ENCODE measurements at places on chromosomes 4 and X. TPM values are rescaled to one million over a fixed set of nuclear protein-coding genes. Genes with fewer than 3 reads are reported as not detected.

DNA sequence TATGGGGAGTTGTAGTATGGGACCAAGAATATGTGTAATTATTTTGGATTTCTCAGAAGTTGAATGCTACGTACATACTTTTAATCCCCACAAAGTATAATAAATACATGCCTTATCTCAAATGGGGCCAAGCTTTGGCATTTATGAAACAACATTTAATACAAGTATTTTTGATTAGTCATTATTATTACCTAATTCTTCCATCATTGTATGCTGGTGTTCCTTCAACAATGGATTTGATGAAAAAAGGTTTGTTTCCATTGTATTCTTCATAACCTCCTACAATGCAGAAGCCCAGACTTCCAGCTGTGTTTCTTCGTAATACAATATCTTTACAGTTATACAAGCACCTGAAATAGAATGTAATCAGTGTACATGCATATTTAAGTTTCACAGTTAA, 83.8 kb downstream of the FIP1L1 start:
- no peak for DNase-seq

The PNMA3 gene
- 1.8 TPM for total RNA-seq

- no peak for DNase-seq
Measured at GRCh38 chr4:186676531-186677161, 47.0 kb downstream of the FAT1 start.

The CT45A1 gene
- not detected for total RNA-seq

The CT83 gene
- not detected for total RNA-seq

- peak; percentile 45 for DNase-seq
Measured at GRCh38 chr4:185849664-185850550, 37.9 kb upstream of the SORBS2 start.

- no peak for DNase-seq
Measured at GRCh38 chr4:145483514-145483913, 1.9 kb downstream of the SMAD1 start.

DNA sequence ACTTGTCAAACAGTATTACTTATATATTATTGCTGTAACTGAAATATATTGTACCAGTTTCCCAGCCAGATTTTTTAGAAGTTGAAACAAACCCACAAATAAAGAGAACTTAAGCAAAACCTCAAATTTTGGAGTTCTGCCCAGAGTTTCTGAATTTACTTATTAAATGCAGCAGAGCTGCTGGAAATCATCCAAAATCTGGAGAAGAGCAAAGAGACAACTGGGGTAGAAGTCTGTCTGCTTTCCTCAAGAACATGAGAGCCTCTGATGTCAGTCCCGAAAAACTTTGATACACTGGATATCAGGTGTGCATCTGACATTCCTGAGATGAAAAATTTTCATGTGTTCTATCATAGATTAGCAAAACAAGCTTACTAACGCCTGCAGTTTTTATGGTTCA, 325.9 kb downstream of the NR3C2 start:
- no peak for DNase-seq

All from left ventricle myocardium inferior (tissue), 1 donor.